Ascending aorta (tissue), 2 donors: ENCODE measurements at places on chromosomes 13 and 19. TPM values are rescaled to one million over a fixed set of nuclear protein-coding genes. Genes with fewer than 3 reads are reported as not detected.
A peak's percentile ranks its signal among the peaks of the same experiment; 100 is the strongest.

The ZNF20 gene
- 0.96 TPM for total RNA-seq

The CEACAM16 gene
- total RNA-seq, result not detected

- DNase-seq, result no peak
- H3K27ac ChIP-seq, result peak overlapping the region; percentile 83
- peak overlapping the region; percentile 14 for H3K4me3 ChIP-seq
- peaks cover 45% of the 10 kb centered on the region for H3K4me1 ChIP-seq
These were observed 16.6 kb upstream of the GATAD2A start for GRCh38 chr19:19388568-19389555.

- no peak overlapping the region for H3K4me3 ChIP-seq
- no peak for DNase-seq
- peak overlapping the region; percentile 57 for H3K27ac ChIP-seq
- peaks cover 3% of the 10 kb centered on the region for H3K4me1 ChIP-seq
These were observed 232.9 kb downstream of the LHFPL6 start for GRCh38 chr13:39370048-39370447.

DNA sequence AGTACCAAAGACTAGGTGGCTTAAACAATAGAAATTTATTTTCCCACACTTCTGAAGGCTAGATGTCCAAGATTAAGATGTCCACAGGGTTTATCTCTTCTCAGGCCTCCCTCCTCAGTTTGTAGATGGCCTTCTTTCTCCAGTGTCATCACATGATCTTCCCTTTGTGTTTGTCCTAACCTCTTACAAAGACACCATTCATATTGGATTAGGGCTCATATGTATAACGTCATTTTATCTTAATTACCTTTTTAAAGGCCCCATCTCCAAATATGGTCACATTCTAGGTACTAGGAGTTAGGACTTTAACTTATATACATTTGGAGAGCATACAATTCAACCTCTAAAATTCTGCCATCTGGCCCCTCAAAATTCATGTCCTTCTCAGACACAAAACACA is 34.3 kb downstream of the N4BP2L2 start:
- H3K27me3 ChIP-seq, result no peaks in the 10 kb centered on the region
- no peak overlapping the region for H3K27ac ChIP-seq
- no peak for DNase-seq
- peaks cover 21% of the 10 kb centered on the region for H3K36me3 ChIP-seq

The CHST8 gene
- total RNA-seq, result not detected
